ENCODE measurements at places on chromosomes 4 and X. TPM values are rescaled to one million over a fixed set of nuclear protein-coding genes. Genes with fewer than 3 reads are reported as not detected.

- no peak overlapping the region for H3K4me3 ChIP-seq
- no peaks in the 10 kb centered on the region for H3K27me3 ChIP-seq
- no peak for DNase-seq
- H3K4me1 ChIP-seq = no peaks in the 10 kb centered on the region
These were observed 10.9 kb downstream of the DCK start for GRCh38 chr4:71004281-71004851.

- peak within 1 kb of the TSS; percentile 44 for H3K4me3 ChIP-seq
- H3K36me3 ChIP-seq = no peaks in the 10 kb centered on the region
- no peaks in the 10 kb centered on the region for H3K4me1 ChIP-seq
- peak; percentile 34 for DNase-seq
- H3K27me3 ChIP-seq = no peaks in the 10 kb centered on the region
These were observed at the start of gene BTC for GRCh38 chr4:74794382-74795010. TSS of gene BTC (minus strand) at chr4:74794523. CDS start at chr4:74794325, 198 bp downstream.

GRCh38 chr4:129094347-129094746, 1.0 kb upstream of the SCLT1 start:
- peak; percentile 34 for DNase-seq
- no peaks in the 10 kb centered on the region for H3K36me3 ChIP-seq
- no peaks in the 10 kb centered on the region for H3K27me3 ChIP-seq
- H3K4me1 ChIP-seq = peaks cover 5% of the 10 kb centered on the region

Gene DCAF4L1
- total RNA-seq = 0.43 TPM

Gene CXCL13
- total RNA-seq = 50.0 TPM
